PC-3 (cell line): ENCODE measurements at places on chromosomes 1 and 21. TPM values are rescaled to one million over a fixed set of nuclear protein-coding genes. Genes with fewer than 3 reads are reported as not detected.

GRCh38 chr1:71228241-71228640 lies 147.4 kb upstream of the ZRANB2 start:
- DNase-seq, result no peak

Gene SYDE2
- 4.4 and 6.8 TPM in 2 replicates for total RNA-seq

DNA sequence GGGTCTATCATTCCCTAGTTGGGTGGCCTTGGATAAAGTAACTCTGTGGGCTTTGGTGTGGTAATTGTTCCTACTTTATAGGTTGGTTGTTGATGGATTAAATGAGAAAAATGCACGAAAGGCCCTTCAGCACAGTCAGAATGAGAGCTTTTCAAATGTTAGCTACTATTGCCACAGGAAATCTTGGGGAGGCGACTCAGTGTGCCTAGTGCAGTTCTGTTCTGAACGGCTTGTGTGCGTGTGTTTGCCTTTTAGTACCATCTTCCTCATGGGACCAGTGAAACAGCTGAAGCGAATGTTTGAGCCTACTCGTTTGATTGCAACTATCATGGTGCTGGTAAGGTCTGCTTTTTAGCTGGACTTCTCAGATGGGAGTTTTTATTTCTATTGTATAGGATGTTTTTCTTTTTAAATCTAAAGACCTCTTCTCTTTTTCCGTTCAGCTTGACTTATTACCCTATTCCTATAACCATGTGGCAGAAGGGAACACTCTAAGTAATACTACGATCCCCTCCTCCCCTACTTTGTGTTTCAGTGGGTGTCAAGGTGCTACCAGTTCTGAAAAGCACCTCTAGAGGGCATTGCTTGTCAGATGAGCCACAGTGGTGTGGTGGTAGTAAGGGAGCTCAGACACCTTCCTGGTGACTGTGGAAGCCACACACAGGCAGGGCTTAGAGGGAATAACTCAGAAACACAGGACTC lies 9.2 kb downstream of the SFT2D2 start:
- peak; percentile 84 for DNase-seq

GRCh38 chr21:25491267-25491666 lies 116.0 kb downstream of the MRPL39 start:
- no peak for DNase-seq

GRCh38 chr21:39175154-39175553 lies 8.1 kb downstream of the PSMG1 start:
- DNase-seq, result peak; percentile 63

DNA sequence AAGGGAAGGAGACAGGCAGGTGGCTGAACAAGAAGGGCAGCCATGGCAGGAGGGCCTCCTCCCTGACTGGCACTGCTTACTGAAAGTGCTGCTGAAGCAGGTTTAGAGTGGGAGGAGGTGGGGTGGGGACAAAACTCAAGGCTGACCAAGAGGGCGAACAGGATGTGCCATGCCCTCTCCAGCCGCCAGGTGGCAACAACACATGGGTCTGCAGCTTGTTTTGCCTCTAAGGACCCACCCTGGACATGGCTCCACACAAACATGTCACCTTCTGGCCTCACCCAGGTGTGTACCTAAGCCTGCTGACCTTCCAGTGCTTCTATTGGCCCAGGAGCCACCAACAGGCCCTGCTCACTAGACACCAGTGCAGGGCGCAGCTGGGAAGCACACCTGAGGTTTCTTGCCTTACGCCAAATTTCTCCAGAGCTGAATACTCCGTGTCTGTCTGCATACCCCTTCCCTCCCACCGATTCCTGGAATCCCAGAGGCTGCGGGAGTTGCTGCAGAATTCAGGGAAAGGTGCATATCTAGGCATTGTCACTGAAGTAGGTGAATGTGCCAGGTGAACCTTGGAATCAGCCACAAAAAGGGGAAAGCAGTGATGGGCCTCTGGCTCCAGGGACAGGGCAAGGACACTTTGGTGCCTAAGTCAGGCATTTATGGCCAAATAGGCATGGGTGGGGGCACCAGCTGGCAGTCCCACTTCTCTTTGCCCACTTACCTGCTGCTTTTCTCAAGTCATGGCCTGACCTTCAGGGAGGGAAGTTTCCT lies 5.3 kb downstream of the PSRC1 start:
- peak; percentile 70 for DNase-seq

- DNase-seq, result peak; percentile 47
These were observed 338 bp downstream of the ACAP3 start for GRCh38 chr1:1307261-1307922.

- peak; percentile 88 for DNase-seq
These were observed 94.6 kb downstream of the STUM start for GRCh38 chr1:226643177-226643576.

DNA sequence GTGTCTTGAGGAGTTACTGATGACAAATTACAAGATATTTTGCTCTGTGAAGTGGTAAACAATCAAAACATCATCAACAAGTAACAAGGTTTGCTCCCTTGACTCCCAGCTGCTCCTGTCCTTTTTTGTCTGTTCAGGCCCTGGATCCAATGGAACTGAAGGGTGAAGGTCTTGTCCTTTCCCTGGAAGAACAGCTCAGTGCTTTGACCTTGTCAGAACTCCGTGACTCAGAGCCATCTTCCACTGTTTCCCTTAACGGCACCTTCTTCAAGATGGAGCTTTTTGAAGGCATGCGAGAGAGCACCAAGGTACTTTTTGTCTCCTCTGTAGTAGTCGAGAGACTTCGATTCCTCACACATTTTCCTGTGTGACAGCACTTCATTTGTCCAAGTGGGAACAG lies 29.0 kb downstream of the TRIM45 start:
- no peak for DNase-seq

Gene CD247
- total RNA-seq, result 0.17 TPM in 1 of 2 replicates, not detected in the other

- DNase-seq, result no peak
These were observed 47.8 kb downstream of the COL6A1 start for GRCh38 chr21:46029186-46029924.

DNA sequence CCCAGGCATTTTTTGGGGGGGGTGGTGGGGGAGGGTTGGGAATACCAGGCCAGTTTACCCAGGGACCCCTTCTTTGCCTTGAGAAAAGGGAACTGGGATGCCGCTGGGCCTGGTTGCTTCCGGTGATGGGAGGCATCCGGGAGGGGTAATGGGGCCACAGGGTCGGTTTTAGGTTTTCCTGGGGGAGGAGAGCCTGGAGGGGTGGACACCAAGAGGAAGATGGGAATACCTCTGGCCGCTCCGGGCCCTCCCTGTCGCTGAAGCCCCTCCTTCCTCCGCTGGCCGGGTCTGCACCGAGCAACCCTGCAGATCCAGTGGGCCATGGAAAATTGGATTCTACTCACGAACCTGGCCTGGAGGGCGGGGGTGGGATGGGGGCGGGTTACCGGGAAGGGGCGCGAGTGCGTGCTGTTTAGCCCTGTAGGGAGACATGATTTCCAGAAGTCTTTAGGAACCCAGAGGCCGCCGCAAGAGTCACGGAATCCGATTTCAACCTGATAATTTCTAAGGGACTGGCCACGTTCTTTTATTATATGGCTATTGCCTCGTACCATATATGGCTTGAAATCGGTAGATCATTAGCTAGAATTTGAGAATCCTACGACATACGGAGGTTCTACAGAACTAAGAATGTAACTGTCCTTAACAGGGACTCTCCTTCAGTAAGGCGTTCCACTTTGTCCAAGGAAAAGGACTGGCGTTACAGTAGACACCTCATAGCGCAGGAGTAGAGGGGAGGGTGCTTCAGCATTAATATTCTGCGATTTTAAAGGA lies 749 bp downstream of the AKIRIN1 start:
- peak; percentile 45 for DNase-seq

Gene HAO2
- total RNA-seq, result not detected in 2 replicates

Gene OR2AK2
- total RNA-seq, result 0.11 TPM in 1 of 2 replicates, not detected in the other

GRCh38 chr1:162899422-162900146 lies 38.6 kb upstream of the CCDC190 start:
- peak; percentile 85 for DNase-seq

Gene KRTAP7-1
- total RNA-seq, result not detected in 2 replicates

DNA sequence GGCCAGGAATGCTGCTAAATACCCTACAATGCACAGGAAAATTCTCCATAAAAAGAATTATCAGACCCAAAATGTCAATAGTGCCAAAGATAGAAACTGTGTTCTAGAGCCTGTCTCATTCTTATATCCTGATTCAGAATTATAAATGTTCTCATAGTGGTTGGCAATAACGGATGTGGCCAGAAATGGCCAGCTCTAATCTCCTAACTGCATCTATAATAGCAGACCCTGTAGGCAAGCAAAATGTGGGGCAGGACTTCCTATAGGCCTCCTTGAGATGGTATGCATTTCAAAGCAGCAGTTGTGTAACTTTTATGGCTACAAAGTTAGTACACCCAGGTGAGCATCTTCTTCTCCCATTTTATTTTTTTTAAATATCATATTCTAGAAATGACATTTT lies 95.9 kb upstream of the SGIP1 start:
- DNase-seq, result peak; percentile 41

DNA sequence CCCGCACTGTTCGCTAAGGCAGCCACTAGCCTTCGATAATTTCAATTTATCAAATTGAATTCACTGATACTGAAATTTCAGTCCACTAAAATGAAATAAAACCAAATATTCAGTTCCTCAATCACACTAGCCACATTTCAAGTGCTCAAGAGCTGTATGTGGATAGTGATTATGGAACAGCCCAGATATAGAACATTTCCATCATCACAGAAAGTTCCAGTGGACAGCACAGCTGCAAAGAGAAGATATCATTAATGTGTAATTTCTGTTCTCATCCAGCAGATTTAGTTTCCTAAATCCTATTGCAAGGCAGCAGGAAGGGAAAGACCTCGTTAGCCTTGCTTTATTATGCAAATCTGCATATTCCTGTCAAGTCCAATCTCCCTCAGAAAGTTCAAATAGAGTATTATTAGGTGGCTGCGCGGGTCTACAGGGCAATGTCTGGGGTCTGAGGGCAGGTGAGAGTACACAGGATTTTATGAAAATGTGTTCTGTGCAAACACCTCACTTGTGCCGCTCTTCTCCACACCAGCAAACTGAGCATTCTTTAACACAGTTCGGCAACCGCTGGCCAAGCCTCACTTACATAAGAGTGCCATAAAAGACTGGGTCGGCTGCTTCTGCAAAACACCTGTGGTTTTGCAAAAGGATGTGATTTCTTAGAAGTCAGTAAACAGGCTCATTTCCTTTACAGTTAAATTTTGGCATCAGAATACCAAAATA lies 22.4 kb downstream of the CAPZB start:
- no peak for DNase-seq

- DNase-seq, result no peak
These were observed at the start of gene BRDT for GRCh38 chr1:91949356-91949699. TSS of gene BRDT (plus strand) at chr1:91949401. CDS start at chr1:91962755, 13,354 bp downstream.

DNA sequence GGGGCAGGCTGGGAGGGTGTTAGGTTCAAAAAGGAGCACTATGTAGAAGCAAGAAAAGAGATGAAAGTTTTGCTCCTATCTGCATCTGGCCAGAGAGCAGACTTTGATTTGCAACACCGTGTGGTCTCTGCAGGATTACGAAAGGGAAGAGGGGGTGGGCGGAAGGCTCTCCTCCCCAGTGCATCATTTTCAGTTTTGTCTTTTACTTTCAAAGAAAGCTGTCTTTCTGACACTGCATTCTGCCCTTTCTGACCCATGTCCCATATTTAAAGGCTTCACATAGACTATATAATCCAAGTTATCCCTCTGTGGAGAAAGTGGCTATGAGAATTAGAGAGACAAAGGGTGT lies 126.5 kb downstream of the RHOU start:
- DNase-seq, result no peak

Gene ZC3H11A
- total RNA-seq, result 64.6 and 77.9 TPM in 2 replicates

Gene HTR6
- total RNA-seq, result not detected in 2 replicates

DNA sequence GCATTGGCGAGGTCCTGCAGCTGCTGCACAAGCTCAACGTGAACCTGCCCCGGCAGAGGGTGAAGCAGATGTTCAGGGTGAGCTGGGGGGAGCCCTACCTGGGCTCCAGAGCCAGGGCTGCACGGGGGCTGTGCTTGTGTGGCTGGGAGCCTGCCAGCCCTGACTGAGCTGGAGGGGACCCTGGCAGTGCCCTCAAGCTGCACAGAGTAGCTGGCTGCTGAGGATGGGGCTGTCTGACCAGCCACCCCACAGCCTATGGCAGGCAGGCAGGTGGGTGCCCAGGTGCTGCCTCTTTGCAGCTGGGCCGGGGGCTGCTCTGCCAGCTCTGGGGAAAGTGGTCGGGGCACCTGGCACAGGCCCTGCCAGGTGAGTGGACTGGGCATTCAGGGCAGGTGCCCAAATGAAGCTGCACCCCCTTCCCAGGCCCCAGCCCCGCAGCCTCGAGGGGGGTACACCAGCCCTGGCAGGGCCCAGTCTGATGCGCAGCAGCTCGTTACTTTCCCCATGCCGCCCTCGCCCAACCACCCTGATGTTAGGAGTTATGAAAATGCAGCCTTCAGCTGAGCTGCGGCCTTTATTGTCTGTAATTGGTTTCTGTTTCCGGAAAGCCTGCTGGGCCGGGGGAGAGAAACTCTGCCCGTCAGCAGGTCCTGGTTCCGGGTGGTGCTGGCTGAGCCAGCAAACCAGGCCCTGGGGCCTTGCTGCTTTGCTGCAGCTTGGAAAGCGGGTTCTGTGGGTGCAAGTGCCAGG lies 4.3 kb downstream of the PLCH2 start:
- DNase-seq, result no peak

Gene L1TD1
- not detected in 2 replicates for total RNA-seq

Gene SH2D5
- total RNA-seq, result 7.1 and 11.2 TPM in 2 replicates

DNA sequence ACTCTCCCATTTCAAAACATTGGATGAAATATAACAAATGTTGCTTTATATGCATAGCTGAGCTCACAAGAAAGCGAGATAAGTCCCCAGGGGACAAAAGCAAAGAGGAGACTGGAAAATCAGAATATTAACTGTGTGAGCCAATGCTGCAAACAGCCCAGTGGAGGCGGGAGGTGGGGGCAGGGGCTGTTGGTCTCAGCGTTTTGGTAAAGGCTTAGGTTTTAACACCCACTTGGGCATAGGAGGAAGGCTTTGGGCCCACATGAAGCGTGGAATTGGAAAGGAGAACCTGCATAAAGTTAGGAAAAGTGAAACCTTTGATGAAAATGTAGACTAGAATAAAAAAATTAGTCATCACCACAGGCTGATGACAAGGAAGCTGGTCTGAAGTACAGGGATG lies 30.2 kb upstream of the SMIM12 start:
- DNase-seq, result no peak

DNA sequence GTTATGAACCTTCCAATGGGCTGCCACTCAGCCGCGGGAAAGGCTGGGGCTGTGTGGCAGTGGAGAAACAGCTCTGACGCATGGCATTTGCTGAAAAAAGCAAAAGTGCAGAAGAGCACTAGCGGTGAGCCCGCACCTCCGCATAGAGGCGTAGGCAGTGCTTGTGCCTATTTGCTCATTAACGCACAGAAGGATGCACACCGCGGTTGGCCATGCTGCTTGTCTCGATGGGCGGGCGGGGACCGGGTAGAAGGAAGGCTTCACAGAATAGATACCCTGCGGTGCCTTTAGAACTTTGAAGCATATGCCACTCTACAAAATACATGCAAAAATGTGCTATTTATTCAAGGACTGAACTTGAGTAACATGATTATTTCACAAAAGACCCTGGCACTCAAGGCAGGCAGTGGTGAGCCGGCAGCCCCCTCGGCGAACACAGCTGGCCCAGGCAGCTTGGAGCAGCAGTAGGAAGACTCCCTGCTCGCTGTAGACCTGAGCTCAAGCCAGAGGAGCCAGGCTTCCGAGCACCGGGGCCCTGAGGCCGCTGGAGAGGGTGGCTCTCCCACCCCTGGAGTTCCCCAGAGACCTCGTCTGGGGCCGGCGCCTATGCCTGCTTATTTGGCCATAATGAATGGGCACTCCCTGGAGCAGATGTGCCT lies 71.5 kb downstream of the SIK1 start:
- no peak for DNase-seq

- peak; percentile 84 for DNase-seq
These were observed 1.4 kb downstream of the BCL10 start for GRCh38 chr1:85274969-85275453.

Gene SLC1A7
- total RNA-seq, result 0.23 and 0.26 TPM in 2 replicates
